ENCODE measurements at places on chromosomes 3 and 15.

- DNase-seq = no peak
Measured at GRCh38 chr3:171219258-171219657, 192.7 kb upstream of the SLC2A2 start.

- DNase-seq = no peak
Measured at GRCh38 chr3:184177767-184178306, 3.2 kb downstream of the AP2M1 start.

DNA sequence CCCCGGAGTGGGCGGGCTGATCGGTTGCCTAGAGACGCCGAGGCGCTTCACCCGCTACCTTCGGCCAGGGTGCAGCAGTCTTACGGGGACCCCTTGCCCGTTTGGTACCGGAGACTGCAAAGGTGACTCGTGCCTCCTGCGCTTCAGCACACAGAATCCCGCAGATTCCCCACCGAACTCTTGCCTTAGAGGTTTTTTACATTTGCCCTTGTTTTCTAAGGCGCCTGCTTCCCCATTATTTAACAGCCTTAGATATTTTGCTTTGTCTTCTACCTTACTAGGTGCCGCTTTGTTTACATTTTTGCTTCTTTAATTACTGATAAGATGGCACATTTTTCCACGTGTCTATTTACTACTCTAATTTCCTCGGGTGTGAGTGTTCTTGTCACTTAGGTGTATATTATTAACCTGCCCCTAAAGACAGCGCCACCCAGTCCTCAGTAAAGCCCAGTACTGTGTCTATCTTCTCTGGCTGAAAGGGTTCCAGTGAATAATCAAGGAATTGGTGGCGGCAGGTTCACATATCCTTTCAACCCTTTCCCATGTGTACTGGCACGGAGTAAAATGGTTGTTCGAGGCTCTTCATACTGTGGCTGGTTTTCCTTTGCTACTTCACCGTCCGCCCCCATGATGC lies 573 bp upstream of the CEP152 start:
- DNase-seq = no peak

GRCh38 chr15:39084674-39085530 lies 496.0 kb upstream of the THBS1 start:
- no peak for DNase-seq

GRCh38 chr15:42138411-42138810 lies 18.0 kb downstream of the PLA2G4F start:
- no peak for DNase-seq

DNA sequence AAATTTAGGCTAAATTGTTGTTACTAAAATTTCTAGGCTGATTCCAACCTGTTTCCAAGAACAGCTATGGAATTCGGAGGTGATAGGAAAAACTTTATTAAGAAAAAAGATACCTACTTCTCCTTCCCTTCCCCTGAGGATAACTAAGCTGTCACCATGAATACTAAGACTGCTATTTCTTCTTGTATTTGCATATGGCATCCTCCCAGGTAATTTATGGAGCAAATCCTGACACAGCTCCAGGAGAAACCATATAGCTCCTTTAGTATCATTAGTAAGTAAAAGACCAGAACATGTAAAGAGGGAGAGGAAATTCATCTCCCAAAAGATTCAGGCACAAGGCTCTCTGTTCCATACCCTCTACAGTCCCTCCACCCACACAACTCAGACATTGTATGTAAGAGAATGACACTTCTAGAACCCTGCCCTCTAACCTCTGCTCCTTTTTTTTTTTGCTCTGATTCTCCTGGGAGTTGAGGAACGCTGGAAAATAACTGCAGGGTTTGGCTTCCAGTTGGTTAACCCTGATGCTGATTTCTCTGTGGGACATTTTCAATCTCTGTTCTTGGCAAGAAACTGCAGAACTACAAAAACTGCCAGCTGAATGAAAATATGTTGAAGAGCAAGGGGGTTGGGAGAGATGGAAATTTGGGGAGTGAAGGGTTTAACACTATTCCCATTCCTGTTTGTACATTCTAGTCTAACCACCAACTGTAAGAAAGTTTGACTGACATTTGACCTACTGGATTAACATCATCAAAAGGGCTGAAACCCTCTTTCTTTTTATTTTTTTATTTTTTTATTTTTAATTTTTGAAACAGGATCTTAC lies 14.2 kb upstream of the MAGI1 start:
- no peak for DNase-seq

DNA sequence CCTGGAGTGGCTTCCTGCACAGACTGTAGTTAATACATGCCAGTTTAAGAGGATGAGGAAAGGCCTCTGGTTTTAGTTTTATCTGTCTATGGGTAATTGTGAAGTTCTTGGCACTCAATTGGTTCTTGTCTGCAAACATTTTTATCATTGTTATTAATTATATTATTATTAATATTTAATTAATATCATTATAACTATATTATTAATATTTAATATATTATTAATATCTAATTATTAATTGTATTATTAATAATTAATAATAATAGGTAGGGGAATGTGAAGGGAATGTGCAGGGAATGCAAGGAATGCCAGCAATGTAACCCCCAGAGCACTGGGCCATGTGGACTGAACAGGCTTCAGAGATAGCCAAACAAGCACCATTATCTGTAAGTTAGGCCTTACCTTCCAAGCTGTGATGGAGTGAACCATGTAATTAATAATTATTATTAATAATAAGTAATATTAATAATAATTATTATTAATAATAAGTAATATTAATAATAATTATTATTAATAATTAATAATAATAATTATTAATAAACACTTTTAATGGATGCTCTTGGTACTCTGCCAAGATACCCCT lies 79.8 kb upstream of the NMNAT3 start:
- no peak for DNase-seq

- DNase-seq = no peak
Measured at GRCh38 chr15:85837881-85838280, 43.2 kb upstream of the KLHL25 start.

DNA sequence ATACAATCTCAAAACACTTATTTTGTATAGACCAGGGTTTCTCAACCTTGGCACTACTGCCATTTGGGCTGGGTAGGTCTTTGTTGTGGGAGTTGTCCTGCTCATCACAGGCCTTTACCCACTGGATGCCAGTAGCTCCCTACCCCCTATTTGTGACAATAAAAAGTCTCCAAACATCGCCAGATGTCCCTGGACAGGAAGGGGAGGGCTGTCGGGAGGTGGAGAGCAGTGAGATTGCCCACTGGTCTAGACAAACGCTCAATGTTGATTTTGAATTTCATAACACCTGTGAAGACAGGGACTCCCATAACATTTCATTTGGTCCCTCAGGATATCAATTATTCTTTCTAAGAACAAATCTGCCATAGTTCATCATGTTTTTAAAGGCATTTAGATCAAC lies 151.7 kb upstream of the PTPRG start:
- no peak for DNase-seq

GRCh38 chr3:157064402-157064801 lies 95.5 kb downstream of the CCNL1 start:
- DNase-seq = no peak

DNA sequence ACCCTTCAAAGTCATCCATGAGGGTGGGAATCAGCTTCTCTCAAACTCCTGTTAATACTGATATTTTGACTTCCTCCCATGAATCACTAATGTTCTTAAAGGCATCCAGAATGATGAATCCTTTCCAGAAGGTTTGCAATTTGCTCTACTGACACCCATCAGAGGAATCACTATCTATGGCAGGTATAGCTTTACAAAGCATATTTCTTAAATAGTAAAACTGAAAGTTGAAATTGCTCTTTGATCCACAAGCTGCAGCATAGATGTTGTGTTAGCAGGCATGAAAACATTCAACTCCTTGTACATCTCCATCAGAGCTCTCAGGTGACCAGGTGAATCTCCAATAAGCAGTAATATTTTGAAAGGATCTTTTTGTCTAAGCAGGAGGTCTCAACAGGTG lies 66.3 kb downstream of the B3GNT5 start:
- DNase-seq = no peak

GRCh38 chr3:88574146-88574545 lies 424.4 kb downstream of the C3orf38 start:
- DNase-seq = no peak

- no peak for DNase-seq
Measured at GRCh38 chr15:25858952-25859760, 4.0 kb downstream of the ATP10A start.

DNA sequence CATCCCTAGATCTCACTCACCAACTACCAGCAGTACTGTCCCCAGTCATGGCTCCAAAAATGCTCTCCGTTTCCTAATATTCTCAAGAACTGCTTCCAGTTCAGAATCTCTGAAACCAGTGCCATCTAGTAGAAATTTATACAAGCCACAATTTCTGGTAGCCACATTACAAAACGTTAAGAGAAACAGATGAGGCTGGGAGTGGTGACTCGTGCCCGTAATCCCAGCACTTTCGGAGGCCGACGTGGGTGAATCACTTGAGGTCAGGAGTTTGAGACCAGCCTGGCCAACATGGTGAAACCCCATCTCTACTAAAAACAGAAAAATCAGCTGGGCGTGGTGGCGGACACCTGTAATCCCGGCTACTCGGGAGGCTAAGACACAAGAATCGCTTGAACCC lies 78.4 kb upstream of the RAD18 start:
- DNase-seq = no peak

- no peak for DNase-seq
Measured at GRCh38 chr3:18609187-18609586, 184.0 kb upstream of the SATB1 start.

DNA sequence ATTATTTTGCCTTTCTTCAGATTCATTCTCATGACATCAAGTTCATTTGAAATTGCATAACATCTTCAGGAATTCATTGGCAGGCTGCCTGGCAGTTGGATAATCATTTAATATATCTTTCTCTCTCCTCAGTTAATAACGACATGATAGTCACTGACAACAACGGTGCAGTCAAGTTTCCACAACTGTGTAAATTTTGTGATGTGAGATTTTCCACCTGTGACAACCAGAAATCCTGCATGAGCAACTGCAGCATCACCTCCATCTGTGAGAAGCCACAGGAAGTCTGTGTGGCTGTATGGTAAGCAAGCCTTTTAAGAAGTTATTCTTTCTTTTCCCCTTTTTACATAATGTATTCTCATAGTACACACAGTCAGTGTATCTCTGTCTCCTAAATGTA lies 38.2 kb downstream of the TGFBR2 start:
- no peak for DNase-seq

DNA sequence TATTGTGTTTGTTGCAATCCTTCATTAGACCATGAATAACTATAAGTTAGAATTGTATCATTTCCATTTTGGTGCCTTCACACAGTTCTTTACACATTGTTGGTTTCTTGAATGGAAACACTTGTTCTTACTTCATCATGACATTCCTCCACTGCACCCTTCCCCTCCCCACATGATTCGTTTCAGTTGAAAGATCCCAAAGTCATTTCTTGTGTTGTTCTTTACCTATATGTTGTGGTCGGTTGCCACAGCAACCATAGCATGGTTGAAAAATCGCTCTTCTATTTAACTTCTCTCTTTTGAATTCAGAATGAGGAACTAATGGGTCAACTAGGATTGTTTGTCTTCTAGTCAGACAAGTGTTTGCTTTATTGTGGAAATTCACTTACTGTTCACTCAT lies 103.3 kb downstream of the IL1RAP start:
- DNase-seq = no peak

GRCh38 chr3:184008161-184008560 lies 9.5 kb downstream of the ABCC5 start:
- DNase-seq = no peak

DNA sequence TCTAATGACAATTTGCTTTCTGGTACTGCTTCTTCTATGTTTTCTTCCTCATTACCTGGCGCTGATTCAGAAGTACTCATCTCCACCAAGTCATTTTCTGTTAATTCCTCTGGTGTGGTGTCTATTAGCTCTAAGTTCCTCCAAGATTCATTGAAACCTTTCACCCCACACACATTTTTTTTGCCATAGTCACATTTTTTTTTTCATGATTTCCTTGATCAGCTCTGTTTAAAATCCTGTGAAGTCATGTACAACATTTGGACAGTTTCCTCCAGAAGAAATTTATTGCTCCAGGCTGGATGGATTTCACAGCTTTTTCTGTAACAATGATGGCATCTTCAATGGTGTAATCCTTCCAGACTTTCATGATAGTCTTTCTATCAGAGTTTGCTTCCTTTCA lies 243.2 kb upstream of the VEPH1 start:
- no peak for DNase-seq

DNA sequence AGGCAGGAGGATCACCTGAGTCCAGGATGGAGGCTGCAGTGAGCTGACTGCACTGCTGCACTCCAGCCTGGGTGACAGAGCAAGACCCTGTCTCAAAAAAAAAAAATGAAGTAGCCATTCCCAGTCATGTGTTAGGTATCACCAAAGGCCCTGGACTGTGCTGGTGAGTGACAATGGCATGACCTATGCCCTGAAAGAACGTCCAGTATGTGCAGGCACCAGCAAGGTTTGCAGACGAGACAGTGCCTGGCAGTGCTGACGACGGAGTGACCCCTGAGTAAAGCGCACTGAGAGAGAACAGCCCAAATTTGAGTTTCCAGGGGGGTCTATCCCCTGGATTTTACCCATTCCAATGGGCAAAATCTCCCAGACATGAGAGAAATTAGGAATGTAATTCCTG lies 45.2 kb downstream of the RBPMS2 start:
- no peak for DNase-seq

GRCh38 chr3:72270072-72270681 lies 485.2 kb upstream of the PROK2 start:
- DNase-seq = peak; percentile 90

- no peak for DNase-seq
Measured at GRCh38 chr15:91032919-91033803, 10.8 kb upstream of the VPS33B start.

DNA sequence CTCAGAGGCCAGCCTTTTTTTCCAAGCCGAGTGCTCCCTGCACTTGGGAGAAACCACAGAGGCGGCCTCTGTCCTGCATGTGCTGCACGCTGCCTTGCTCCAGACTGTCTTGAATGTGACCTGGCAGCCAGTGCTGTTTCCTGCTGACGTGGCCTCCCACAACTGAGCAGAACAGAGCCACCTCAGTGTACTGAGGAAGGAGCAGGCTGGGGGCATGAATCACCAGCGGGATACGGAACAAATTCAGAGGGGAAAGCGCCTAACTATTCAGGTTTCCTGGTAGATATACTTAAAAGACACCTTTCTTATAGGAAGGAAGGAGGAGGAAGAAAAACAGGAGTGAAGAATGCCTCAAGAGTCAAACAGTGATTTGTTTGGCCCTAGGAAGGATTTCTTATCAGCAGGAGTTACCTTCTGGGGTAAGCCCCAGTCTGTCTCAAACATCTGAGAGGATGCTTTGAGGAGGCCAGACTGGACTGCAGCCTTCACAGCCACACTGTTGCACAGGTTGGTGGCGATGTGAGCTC lies 114.0 kb downstream of the FNDC3B start:
- peak; percentile 86 for DNase-seq

GRCh38 chr3:183265834-183266417 lies 12.9 kb downstream of the B3GNT5 start:
- DNase-seq = no peak

All from smooth muscle cell of the brain vasculature (primary cell).